ENCODE measurements at places on chromosomes 11 and 22.

DNA sequence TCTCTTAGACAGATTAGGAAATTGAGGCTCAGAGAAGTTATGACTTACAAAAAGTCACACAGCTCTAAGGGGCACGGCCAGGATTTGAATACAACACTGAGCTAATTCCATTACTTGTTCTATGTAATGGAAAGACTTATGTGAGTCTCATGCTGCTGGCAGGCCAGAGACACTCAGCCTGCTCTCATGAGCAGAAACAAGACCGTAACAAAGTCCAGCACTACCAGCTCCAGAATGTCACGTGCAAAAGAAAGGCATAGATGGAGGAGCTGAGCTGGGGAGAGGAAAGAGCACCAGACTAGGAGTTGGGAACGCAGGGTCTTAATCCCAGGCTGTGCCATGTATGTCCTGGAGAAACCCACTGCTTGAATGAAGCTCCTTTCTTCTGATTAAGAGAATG lies 1.8 kb downstream of the CHRDL2 start:
- no peak for DNase-seq

GRCh38 chr11:15347969-15348734 lies 233.4 kb downstream of the INSC start:
- no peak for DNase-seq

DNA sequence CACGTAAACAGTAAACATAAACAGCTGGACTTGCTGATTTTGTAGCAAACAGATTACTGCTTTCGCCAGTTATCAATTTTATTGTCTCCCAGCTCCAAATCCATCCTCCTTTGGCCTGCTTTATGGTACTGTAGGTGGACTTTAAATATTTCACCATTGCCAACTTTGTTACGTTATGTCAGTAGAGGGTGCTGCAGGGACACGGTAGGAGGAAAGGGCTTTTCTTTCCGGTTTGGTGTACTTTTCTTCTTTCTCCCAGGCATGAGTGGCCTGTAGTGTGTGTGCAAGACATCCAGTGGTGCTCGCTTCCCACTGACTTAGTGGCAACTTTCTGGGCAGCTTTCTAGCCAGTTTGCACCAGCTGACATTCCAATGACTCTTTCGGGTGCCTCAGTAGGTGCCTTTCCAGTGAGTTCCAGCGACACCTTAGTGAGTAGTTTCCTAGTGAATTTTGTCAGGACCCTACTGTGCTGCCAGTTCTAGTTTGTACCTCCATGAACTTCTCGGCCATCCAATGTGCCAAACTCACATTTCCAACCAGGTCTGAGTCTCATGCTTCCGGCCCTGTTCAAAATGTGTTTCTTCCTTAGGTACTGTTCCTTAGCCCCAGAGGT lies 267.6 kb upstream of the TENM4 start:
- DNase-seq, result no peak

DNA sequence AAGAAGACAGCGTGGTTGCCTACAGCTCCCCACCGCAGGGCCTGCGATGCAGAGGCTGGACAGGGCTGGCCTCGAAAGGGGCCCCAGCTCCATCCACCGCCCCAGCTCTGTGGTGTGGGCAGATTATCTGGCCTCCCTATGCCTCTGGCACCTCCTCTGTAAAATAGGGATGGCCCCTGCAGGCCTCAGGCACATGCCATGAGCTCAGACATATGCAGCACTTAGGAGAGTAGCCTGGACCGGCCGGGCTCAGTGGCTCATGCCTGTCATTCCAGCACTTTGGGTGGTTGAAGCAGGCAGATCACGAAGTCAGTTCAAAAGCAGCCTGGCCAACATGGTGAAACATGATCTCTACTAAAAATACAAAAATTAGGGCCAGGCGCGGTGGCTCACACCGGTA lies 7.4 kb downstream of the APOBEC3D start:
- DNase-seq, result no peak

DNA sequence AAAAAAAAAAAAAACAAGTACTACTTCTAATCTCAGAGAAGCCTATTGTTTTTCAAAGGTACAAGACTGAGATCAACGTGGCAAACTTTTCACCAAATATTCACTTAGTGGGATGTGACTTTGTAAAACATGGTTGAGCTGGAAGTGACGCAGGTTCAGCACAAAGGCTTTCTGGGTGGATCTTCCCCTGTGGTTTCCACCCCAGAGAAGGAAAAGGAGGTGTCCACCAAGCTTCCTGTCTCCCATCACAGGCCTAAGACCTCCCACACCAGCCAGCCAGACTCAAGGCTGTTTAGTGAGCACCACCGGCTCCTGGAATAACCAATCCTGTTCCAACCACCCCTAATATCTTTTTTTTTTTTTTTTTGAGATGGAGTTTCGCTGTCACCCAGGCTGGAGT lies 5.7 kb downstream of the TMEM184B start:
- peak; percentile 55 for DNase-seq

GRCh38 chr11:8365216-8365941 lies 101.7 kb upstream of the LMO1 start:
- DNase-seq, result no peak
